ENCODE measurements at places on chromosomes 7 and 10.

GRCh38 chr10:29888321-29888720, 171.1 kb downstream of the JCAD start:
- DNase-seq, result no peak

- no peak for DNase-seq
Observed at GRCh38 chr10:100157156-100157555, 28.7 kb downstream of the ERLIN1 start.

GRCh38 chr10:110483633-110484032, 14.1 kb upstream of the DUSP5 start:
- DNase-seq, result no peak

DNA sequence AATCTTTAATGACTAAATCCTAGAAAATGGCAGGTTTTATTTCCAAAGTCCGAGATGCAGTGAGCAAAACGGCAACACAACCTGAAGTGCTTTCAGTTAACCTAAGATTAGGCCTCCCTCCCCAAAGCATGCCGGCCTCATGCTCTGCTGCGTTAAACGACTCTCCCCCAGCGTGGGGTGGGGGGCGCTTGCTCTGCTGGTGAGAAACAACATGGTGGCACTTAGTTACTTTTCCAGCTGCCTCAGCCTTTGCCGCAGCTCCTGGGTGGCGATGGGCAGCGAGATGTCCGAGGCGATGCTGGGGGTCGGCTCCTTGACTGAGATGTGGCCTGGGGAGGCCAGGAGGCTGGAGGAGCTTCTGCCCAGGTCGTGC, 36.7 kb upstream of the NCAPG2 start:
- DNase-seq, result no peak

DNA sequence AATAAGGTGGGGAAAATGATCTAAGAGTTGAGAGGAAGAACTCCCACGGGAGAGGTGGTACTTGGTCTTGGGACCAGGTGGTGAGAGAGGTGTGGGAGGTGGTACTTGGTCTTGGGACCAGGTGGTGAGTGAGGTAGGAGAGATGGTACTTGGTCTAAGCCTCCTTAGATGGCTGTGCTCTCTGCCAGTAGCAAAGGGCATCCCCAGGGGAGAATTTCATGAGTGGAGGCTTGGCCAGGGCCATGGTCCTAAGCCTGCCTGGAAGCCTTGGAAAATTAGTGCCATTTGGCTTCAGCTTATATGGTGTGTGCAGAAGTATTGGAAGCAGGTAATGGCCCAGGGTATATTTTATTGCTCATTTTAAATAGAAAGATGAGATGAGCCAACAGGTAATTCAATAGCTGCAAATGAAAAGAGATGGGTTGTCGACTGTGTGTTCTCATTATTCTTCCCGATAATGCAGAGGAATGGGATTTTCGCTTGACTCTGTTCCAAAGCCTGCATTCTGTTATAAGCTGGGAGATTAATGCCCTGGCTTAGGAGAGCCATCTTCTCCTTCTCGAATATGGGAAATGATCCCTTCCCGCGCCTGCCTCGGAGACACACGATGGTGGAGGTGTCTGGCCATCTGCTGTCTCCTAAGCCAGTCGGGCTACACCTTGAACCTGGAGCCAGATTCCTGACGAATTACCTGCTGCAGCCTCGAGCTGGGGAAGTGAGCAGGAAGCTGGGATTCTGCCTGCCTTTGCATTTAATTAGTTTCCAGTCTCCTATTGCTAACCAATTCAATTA, 287.8 kb downstream of the GALNT17 start:
- no peak for DNase-seq

- DNase-seq, result no peak
Observed at GRCh38 chr7:30671793-30672465, 10.3 kb downstream of the CRHR2 start.

- no peak for DNase-seq
Observed at GRCh38 chr10:78745441-78745840, 323.3 kb upstream of the ZMIZ1 start.

DNA sequence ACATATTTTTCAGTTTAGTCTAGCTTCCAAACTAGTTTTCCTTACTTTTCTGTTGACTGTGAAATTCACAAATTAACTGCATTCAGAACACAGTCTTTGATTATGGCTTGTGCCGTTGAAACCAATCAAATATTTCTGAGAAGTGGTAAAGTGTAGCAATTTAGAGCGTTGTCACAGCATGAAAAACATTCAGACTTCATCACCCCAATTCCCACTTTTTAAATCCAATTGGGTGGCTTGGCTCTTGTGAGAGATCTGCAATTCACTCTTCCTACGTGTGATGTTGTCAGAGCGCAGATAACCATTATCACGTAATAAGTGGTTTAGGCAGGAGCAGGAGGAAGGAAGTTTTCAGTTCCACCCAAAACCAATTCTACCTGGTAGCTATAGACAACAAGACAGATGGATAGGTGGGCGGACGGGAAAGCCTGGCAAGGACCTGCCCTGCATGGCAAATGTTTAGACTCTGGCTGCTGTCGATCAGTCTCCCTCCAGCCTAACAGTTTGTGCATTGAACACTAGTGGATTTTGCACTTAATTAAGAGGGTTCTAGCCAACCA, 8.9 kb downstream of the COBL start:
- no peak for DNase-seq

DNA sequence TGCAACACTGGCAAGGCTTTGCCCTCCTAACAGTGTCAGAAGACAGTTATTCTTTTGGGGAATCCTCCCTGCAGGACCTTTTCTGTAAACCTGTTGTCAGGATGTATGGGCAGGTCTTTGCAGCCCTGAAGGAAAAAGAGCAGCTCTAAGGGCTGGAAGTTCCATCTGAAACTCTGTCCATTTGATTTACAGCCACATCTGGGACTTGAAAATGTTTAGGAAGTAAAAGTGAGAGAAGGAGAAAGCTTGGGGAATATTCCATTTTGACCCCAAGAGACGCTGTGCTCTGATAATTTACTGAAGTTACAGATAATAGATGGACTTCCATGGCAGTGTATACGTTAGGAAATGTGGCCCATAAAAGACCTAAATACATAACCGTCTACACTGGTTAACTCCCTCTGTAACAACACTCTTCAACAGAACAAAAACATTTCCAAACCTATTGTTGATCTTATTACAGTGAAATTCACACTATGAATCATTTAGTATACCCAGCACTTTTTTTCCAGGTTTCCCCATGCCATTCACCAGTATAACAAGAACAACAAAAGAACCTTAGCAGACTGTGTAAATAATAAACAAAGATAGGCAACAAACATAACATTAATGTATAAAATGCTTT, 89.1 kb downstream of the KIAA1549 start:
- DNase-seq, result no peak

GRCh38 chr7:140014123-140014522, 48.6 kb downstream of the PARP12 start:
- DNase-seq, result no peak

GRCh38 chr7:147298611-147299043, 1182.0 kb downstream of the CNTNAP2 start:
- DNase-seq, result no peak

DNA sequence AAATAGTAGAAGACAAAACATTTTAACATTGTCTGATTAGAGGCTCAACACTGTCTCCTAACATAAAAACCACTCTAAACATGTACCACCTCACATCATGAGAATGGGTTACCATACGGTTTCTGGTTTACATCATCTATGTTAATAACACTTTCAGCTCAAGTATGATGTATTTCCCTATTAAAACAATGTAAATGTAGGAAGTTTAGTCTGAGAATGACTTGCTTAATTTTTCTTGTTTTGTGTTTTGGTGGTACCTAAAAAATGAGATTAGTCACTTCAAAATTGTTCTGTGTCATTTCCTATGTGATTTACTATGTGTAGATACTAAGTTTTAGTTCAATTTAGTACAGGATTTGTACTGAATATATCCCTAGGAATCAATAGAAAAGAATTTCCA, 195.8 kb upstream of the SEMA3C start:
- DNase-seq, result no peak

- no peak for DNase-seq
Observed at GRCh38 chr7:30694218-30694745, 12.0 kb upstream of the CRHR2 start.

- DNase-seq, result no peak
Observed at GRCh38 chr7:105141068-105141467, 127.1 kb downstream of the KMT2E start.

- DNase-seq, result no peak
Observed at GRCh38 chr10:15361131-15361530, 10.0 kb downstream of the FAM171A1 start.

- DNase-seq, result no peak
Observed at GRCh38 chr10:77436257-77436975, 201.2 kb downstream of the KCNMA1 start.

GRCh38 chr10:14004536-14004935, 326.2 kb downstream of the FRMD4A start:
- no peak for DNase-seq

DNA sequence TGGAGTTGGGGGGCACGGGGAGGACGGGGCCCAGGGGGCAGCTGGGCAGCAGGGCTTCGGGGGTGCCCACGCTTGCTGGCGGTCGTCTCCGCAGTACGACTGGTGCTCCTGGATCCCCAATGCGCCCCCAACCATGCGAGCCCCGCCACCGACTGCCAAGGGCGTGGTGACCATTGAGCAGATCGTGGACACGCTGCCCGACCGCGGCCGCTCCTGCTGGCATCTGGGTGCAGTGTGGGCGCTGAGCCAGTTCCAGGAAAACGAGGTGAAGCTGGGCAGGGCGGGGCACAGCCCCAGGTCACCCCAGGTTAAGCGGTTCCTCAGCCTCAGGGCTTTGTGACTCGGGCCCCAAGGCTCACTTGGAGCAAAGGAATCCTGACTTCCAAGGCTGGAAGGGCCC, 70.0 kb downstream of the ALOX5 start:
- no peak for DNase-seq

GRCh38 chr7:128827248-128827958, 2.8 kb upstream of the FLNC start:
- DNase-seq, result no peak

DNA sequence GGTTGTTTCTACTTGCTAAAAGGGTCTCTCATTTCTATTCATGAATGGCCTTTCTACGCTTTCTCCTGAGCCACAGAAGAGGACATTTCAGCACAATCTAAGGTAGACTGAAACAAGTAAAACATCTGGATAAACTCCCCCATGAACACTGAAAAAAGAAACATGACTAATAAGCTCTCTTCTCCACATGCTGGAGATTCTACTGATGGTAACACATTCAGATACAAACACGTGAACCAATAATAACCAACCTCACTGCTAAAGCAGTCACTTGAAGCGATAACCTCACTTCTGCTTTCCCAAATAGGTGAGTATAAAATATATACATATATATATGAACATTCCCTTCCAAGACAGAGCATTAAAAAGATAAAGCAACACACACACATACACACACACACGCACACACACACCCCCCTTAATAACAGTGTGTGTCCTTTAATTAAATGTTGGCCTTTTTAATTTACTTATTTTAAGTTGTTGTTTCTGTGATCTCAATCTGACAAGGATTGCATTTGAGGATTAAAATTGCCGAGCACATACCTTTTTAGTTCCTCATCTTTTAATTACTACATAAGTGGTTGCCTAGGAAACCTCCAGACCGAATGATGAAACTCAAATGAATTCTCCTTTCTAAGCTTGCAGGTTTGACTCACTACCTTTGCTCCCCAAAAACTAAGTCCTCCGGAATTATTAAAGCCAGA, 292.4 kb upstream of the KLF14 start:
- no peak for DNase-seq

DNA sequence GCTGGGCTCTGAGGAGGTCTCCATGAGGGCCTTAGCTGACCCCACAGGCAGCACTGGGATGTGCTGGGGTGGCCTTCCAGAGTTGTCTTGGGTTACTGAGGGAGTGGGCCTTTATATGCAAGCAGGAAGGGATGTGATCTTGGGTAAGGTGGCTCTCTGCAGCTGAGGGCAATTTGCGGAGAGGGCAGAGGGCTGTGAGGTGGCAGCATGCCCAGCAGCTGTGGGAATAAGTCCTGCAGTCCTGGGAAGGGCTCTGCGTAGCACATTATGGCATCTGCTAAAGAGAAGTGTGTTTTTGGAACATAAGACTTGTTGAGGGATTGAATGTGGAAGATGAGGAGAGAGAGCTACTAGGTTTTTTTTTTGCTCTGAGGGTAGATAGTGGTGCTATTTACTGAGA, 99.6 kb upstream of the KMT2E start:
- no peak for DNase-seq

GRCh38 chr7:38632411-38632810, 1.2 kb upstream of the AMPH start:
- no peak for DNase-seq

DNA sequence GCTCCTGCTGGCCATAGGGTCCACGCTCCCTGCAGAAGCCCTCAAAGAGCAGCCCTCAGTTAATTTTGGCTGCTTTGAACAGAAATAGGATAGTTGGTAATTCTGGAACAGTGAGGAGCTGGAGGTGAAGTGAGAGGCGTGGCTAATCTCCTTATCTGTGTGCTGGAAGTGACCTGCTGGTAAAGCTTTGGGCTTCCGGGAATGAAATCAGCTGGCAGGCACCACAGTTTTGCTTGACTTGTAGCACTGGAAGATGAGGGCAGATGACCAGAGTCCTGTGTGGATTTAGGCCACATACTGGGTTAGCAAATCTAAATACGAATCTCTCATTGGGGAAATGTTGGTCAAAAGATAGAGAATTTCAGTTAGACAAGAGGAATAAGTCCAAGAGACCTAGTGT, 10.2 kb downstream of the ATP6V0E2 start:
- DNase-seq, result no peak

- DNase-seq, result no peak
Observed at GRCh38 chr7:69540287-69540686, 58.0 kb upstream of the AUTS2 start.

DNA sequence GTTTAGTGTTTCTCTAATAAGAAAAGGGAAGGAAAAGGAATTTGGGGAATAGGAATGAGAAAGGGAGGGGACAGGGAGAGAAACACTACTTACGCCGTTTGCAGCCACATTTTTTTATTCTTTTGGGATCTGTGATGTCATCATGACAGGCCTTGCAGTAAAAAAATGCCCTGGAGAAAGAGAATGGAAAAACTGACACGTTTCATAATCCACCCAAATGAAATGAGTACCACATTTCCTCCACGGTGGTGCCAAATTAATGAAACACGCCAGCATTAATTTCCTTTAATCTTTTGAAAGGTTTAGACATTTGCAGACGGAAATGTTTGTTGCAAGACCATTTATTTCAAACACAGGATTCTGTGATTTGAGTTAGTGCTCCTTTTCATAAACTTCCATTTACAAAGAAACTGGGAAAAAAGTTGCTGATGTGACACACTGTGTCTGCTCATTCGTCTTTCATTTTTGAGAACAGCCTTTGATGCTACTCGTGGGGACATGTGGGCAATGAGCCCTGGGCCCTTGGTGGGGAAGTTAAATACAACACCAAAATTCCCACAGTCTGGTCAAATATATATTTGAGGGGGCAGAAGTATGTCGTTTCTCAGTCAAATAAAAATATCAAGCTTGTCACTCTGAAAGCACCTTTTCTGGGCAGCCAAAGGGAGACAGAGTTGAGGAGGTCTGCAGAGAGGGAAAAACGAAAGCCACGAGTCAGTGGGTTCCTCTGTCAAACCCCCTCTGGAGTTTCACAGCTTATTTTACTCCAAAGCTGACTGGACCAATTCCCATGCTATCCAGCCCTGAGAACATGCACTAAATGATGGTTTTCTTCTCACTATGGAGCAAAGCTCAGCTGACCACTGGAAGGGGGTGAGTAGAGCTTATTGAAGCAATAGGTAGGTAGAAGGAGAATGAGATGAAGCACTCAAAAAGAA, 625.5 kb downstream of the KCNMA1 start:
- DNase-seq, result no peak

- no peak for DNase-seq
Observed at GRCh38 chr10:132806110-132806509, 20.2 kb upstream of the NKX6-2 start.

All from stimulated activated CD8-positive, alpha-beta memory T cell treated with anti-CD3 and anti-CD28 coated beads, Interleukin-4, amount 100 ng/mL, for 1 hour (primary cell).